ENCODE measurements at places on chromosomes 7 and 10. TPM values are rescaled to one million over a fixed set of nuclear protein-coding genes. Genes with fewer than 3 reads are reported as not detected.
A peak's percentile ranks its signal among the peaks of the same experiment; 100 is the strongest.

Gene ARHGAP22
- total RNA-seq = 0.25 TPM

GRCh38 chr10:111698711-111699110, 484.9 kb downstream of the GPAM start:
- H3K27ac ChIP-seq = no peak overlapping the region
- H3K36me3 ChIP-seq = no peaks in the 10 kb centered on the region
- DNase-seq = no peak
- H3K4me3 ChIP-seq = no peak overlapping the region
- H3K4me1 ChIP-seq = no peaks in the 10 kb centered on the region

GRCh38 chr7:75565132-75565837, 73.2 kb downstream of the SPDYE5 start:
- H3K27ac ChIP-seq = peak overlapping the region; percentile 57
- peaks cover 10% of the 10 kb centered on the region for H3K36me3 ChIP-seq
- H3K4me1 ChIP-seq = peaks cover 6% of the 10 kb centered on the region

DNA sequence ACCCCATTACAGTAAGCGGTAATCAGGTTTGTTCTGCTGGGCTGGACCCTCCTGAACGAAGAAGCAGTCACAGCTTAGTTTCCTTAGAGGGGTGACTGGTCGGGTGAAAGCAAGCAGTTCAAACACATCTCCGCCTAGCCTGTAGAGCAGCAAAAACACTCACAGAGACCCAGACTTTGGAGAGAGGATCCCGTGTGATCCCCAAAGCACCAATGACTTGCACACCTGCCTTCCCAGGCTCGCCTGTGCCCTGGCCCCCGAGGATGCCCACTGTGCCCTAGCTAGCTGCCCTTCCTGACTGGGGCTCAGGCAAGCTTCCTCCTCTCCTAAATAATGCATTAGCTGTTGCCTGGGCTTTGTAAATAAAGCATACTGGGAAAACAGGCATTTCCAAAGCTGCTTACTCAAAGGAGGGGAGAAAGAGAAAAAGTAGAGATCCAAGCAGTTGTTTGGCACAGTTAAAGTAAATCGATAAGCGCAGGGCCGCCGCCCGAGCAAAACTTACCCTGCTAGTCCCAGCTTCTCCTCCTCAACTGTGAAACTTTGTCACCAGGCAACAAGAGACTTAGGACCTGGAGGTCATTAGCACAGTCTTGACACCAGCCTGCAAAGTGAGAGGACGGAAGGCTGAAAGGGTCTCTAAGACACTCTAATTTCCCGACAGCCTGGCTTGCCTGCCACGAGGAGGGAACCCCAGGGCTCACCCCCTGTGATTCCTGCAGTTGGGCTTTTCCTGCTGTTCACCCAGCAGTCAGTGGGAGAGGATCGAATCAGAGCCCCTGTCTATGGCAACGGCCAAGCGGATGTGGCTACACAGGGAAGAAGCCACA, 4.8 kb downstream of the LRRC18 start:
- H3K27ac ChIP-seq = no peak overlapping the region
- H3K4me1 ChIP-seq = no peaks in the 10 kb centered on the region
- DNase-seq = no peak
- peaks cover 1% of the 10 kb centered on the region for H3K27me3 ChIP-seq

Data from activated CD4-positive, alpha-beta memory T cell treated with anti-CD3 and anti-CD28 coated beads, Interleukin-2, amount 10 ng/mL, durations not matched to agents 7 days and 5 days (primary cell).